ENCODE measurements at places on chromosomes 3 and 15.

DNA sequence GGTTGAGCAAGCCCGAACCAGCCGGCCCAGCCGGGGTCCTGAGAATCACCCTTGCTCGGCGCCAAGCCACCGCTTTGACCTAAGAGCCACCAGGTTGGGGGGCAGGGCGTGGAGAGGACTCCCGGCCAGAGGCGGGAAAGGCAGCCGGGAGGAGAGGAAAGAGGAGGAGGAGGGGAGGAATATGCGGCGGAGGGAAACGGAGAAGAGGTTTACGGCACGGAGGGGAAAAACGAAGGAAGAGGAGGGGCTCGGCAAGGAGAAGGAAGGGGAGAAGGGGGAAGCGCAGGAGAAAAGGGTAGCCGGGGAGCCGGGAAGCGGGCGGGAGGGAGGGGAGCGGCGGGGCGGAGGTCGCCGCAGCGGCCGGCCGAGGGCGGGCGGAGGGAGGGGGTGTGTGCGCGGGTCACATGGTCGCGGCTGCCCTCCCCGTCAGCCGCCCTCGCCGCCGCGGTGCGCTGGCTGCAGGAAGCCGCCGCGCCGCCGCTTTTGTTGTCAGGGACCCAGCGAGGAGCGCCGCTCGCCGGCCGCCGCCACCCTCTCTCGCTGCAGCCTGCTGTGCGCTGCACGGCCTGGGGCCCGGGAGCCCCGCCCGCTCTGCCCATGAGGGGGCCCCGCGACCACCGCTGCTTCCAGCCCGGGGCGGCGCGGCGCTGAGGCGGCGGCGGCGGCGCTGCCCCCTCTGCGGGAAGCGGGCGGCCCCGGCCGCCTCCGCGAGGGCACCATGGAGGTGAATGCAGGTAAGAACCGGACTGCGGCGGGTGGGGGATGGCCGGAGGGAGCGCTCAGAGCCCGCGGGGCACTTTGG is at the start of gene NR1D2:
Gene NR1D2, plus strand, starts transcription at position 426 of the 802 bp plus-strand sequence. Its CDS starts 293 bp downstream, at position 719.
- DNase-seq, result peak; percentile 64

DNA sequence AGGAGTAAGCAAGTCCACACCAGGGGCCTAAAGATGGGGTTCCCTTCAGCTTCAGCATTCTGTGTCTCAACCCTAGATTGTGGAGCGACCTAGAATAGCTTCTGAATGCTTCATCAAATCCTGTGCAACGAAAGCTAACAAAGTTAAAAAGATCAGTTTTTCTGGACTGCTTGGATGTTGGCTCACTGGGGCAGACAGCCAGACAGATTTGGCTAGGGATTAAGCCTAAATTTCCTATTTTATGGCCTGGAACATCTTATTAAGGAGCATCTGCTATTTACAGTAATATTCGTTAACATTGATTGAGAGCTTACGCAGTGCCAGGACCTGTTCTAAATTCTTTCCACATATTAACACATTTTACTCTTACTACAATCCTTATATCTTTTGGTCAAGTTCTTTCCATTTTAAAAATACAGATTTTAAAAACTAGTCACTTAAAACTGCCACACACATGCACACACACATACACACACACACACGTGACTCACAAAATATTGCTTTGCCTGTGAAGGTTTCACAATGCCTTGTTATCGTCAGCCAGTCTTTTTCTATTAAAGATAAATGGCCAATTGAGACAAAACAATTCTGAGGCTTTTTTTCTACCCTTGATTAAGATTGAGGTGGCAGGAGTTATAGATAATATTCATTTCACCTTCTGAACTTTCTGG is 173.3 kb upstream of the SNTN start:
- no peak for DNase-seq

DNA sequence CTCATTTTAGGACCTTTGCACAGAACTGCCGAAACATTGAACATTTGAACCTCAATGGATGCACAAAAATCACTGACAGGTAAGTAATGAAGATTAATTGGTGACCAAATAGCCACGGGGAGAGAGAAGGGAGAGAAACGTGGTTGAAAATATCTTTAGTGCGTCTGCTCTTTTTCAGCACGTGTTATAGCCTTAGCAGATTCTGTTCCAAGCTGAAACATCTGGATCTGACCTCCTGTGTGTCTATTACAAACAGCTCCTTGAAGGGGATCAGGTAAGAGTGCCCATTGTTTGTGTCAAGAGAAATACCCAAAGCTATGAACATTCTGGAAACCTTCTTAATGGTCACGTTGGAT is 67.1 kb downstream of the UBP1 start:
- DNase-seq, result no peak

DNA sequence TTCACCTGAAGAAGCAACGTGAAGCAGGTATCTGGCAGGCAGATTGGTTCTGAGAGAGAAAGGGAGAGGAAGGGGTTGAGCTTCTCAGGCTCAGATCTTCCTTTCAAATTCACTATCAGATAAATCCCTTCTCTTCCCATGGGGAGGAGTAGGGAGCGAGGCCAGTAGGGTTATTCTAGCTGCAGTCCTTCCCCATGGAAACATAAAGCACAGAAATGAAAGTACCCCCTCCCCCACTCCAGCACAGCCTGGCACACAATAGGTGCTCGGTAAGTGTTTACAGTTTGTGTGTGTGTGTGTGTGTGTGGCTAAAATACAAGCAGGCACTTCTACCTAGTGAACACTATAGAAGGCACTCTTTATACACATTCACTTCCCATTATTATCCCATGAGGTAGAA is 20.8 kb upstream of the VPS8 start:
- DNase-seq, result no peak

DNA sequence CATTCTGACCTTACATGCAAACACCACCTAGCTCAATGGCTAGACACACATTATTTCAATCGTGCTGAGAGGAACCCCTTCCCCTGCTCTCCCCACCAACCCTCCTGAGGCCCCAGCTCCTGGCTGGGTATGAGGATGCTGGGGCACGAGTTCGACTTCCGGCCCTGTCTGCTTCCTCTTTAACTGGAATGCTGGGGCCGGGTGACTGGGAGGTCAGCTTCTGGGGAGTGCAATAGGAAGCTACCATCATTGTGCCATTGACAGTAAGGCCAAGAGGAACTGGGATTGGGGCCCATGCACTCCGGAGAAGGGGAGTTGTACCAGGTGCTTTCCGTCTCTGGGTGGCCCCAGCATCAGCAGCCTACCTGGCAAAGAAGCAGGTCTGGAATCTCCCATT is 15.6 kb upstream of the TLE3 start:
- DNase-seq, result no peak

DNA sequence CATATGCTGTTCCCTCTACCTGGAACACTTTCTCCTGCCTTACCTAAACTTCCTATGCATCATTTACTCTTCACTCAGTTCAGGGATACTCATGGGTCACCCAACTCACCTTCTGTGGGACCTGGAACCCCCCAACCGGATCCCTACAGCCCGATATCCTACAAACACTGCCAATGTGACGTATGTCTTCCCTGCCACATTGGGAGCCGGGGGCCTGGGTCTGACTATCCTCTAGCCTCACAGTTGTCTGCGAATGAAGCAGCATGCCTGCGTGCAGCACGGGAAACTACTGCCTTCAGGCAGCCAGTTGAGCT is 405 bp downstream of the NPRL2 start:
- DNase-seq, result no peak

DNA sequence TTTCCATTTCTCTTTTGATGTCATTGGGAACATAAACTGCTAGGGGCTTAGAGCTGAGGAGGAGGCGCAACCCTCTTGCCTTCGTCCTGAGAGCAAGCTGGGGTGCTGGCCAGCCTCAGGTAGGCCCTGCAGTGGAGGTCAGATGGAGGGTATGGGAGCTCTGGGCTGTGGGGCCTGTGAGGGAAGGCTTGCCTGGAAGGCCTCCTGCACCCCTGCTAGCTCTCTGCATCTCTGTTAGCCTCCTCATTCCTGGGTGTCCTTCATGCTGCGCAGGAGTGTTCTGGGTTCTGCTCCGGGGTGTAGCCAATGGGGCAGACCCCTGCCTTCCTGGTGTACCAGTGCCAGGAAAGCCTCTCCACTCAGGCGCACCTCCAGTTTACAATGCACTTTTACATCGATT is 11.8 kb downstream of the GP5 start:
- no peak for DNase-seq

DNA sequence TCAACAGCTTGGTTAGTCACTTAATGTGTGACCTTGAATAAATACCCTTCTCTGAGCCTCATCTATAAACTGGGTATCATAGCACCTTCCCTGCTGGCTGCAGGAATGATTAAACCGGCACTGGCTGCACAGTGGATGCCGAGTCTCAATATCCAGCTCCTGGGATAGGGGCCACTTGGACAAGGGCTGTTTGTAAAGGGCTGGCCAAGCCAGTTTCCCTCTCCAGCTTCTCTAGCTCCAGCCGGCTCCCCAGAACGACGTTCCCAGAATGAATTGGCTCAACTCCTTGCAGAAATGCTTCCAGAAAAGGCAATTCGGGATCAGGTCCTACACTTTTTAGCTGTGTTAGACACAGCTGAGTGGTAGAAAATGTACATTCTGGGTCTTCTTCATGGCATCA is 58.8 kb downstream of the LSM3 start:
- no peak for DNase-seq

- no peak for DNase-seq
Measured at GRCh38 chr3:67828486-67829010, 174.1 kb upstream of the SUCLG2 start.

DNA sequence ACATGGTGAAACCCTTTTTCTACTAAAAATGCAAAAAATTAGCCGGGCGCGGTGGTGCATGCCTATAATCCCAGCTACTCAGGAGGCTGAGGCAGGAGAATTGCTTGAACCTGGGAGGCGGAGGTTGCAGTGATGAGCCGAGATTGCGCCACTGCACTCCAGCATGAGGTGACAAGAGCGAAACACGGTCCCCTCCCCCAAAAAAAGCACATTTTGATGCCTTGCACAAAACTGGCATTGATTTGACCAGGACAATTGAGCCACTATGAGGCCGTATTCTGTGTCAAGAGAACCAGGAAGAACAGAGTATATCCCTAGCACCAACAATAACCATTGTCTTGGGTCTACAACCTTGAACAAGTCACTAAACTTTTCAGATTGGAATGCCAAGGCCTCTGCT is 50.6 kb downstream of the SH3BP5 start:
- DNase-seq, result no peak

- no peak for DNase-seq
Measured at GRCh38 chr3:120348065-120348990, 826 bp downstream of the LRRC58 start.

- DNase-seq, result no peak
Measured at GRCh38 chr15:59536553-59536952, 75.0 kb upstream of the GCNT3 start.

GRCh38 chr15:76366714-76367113 is 30.1 kb downstream of the ISL2 start:
- no peak for DNase-seq

DNA sequence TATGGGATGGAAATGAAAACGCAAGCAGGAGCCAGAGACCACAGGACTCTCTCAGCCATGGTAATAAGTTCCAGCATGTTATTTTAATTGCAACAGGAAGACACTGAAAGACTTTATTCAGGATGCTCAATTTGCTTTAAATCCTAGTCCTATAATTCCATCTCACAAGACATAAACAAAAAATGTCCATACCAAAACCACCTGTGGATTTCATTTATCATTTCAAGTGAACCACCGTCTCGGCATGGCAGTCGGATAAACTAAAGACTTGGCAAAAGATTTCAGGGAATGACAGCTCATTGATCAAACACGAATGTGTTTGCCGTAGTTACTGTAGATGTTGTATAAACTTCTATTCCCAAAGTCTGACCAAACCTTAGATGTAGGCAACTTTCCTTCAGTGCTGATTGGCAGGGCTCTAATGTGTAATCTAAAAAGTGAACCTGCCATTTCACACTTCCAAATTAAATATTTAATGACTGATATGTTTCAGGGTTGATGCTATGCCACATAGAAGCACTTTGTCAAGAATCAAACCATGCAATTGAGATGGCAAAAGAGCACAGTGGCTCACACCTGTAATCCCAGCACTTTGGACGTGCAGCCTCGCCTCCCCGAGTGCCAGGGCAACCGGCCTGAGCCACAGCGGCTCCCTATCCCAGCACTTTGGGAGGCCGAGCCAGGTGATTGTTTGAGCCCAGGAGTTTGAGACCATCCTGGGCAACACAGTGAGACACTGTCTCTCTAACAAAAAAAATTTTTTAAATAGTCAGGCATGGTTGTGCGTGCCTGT is 331.7 kb downstream of the MAGI1 start:
- no peak for DNase-seq

DNA sequence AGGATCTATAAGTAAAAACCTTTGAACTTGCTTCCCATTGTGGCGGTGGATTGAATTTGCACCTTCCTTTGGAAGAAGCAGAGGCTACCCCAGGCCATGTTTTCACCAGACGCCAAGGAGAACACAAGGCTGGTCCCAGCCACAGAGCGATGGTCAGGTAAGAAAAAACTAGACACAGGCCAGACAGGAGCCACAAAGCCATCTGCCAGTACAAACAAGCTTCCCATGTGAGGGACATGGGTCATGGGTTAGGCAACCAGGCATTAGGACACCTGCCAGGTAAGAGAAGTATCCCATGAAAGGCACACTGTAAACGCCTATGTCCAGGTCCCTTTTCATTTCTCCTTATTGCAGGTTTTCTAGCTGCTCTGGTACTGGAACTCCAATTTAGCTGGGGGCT is 190.2 kb downstream of the KLF13 start:
- no peak for DNase-seq

- no peak for DNase-seq
Measured at GRCh38 chr15:78317145-78317836, 17.9 kb upstream of the SKIC8 start.

GRCh38 chr3:42701371-42702065 is 1.1 kb downstream of the HHATL start:
- DNase-seq, result no peak

- DNase-seq, result no peak
Measured at GRCh38 chr3:181761906-181762305, 50.2 kb downstream of the SOX2 start.

- no peak for DNase-seq
Measured at GRCh38 chr3:179666030-179666429, 13.2 kb downstream of the USP13 start.

DNA sequence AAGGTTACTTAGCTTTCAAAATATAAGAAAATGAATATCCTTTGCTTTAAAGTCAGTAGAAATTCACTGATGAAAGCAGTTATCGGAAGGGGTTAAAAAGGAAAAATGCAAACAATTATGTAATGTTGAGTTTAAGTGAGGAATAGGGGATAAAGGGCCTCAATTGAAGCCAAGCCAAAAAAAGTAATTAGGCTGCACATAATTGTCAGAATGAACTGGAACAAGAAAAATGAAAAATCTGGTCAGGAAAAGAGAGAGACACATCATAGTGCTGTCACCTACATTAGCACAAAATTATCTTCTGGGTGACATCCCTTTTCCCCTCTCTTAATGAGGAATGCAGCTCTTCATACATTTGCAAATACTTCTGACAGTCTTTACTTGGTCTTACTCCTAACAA is 48.8 kb upstream of the PIK3R4 start:
- DNase-seq, result no peak

DNA sequence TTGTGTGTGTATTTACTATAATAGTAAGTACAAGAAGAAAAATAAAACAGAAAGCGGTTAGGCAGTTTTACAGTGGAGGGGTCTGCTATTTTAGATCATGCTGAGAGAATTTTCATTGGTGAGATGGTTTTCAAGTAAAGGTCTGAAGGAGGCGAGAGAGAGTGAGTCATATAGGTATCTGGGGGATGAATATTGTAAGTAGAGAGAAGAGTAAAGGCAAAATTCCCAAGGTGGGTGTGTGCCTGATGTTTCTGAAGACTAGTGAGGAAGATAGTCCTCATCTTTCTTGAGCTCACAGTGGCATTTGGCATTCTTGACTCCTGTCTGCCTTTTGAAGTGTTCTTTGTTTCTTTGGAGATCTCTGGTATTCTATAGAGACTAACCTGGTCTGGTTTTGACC is 38.6 kb downstream of the CRYBG3 start:
- no peak for DNase-seq

GRCh38 chr3:674116-674515 is 418.7 kb upstream of the CNTN6 start:
- no peak for DNase-seq

GRCh38 chr3:34396288-34396687 is 597.9 kb downstream of the PDCD6IP start:
- DNase-seq, result no peak
